ENCODE measurements at places on chromosomes 5 and 9.

- no peak for DNase-seq
Observed at GRCh38 chr5:90962481-90962880, 403.9 kb downstream of the ADGRV1 start.

DNA sequence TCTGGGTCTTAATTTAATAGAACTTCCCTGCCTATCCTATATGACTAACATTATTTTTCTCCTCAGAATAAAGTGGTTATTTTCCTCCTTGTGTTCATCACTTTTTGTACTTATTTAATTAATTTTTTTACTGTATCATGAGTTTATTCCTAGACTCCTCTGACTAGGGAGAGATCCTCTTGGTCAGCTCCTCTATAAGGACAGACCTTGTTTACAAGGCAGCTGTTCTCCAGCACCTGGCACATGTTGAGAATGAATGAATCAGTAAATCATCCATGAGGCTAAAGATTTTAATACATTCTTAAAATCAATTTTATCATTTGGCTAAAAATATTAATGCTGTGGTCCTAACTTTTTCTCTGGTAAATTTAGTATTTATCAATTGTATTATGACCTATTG, 139.8 kb downstream of the NUDT12 start:
- no peak for DNase-seq

GRCh38 chr5:78753093-78753531, 104.5 kb upstream of the LHFPL2 start:
- no peak for DNase-seq

- no peak for DNase-seq
Observed at GRCh38 chr5:141345327-141345726, 1.7 kb downstream of the PCDHGA3 start.

GRCh38 chr5:96602776-96603175, 59.4 kb upstream of the CAST start:
- no peak for DNase-seq

DNA sequence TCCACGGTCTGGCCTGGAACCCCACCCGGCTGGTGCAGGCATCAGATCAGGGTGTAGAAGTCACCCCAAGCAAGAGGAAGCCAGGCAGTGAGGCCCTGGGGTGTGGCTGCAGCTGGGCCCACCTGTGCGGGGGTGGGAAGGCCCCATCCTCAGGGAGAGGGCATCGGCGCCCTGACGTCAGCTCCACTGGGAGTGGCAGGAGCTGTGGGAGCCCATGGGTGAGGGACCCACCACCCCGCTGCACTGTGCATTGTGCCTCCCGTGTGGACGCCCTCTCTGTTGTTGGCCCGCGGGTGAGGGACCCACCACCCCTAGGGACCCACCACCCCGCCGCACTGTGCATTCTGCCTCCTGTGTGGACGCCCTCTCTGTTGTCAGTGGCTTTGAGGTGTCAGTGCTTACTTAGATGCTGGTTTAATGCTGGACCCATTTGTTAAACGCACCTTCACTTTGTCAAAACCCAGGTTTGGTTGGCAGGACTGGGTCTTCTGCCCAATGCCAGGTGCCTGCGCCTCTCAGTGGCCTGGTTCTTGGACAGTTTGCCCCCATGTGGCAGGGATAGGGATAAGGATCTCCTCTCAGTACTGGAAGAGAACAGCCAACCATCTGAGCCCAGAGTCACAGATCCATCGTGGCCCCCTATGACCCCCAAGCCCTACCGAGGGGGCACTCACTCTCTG, 6.9 kb upstream of the EXOC3 start:
- no peak for DNase-seq

DNA sequence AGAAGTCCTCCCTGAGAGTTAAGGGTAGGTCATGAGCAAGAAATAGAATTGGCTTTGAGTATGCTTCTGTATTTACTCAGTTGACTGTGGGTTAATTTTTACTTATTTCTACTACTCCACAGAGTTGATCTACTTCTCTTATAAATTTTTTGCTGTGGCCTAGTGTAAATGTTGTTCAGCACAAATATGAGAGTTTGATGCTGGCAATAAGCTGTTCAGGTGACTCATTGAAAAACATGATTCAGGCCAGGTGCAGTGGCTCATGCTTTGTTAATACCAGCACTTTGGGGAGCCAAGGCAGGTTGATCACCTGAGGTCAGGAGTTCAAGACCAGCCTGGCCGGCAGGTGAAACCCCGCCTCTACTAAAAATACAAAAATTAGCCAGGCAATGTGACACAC, 4.5 kb upstream of the CDK7 start:
- DNase-seq, result no peak

DNA sequence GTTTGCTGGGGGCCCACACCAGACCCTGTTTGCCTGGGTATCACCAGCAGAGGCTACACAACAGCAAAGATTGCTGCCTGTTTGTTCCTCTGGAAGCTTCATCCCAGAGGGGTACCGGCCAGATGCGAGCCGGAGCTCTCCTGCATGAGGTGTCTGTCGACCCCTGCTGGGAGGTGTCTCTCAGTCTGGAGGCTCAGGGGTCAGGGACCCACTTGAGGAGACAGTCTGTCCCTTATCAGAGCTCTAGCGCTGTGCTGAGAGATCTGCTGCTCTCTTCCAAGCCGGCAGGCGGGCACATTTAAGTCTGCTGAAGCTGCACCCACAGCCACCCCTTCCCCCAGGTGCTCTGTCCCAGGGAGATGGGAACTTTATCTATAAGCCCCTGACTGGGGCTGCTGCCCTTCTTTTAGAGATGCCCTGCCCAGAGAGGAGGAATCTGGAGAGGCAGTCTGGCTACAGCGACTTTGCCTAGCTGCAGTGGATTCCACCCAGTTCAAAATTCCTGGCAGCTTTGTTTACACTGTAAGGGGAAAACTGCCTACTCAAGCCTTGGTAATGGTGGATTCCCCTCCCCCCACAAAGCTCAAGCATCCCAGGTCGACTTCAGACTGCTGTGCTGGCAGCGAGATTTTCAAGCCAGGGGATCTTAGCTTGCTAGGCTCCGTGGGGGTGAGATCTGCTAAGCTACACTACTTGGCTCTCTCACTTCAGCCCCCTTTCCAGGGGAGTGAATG, 206.0 kb upstream of the TLX3 start:
- DNase-seq, result no peak

- DNase-seq, result no peak
Observed at GRCh38 chr5:160675988-160676387, 176.0 kb downstream of the ATP10B start.

DNA sequence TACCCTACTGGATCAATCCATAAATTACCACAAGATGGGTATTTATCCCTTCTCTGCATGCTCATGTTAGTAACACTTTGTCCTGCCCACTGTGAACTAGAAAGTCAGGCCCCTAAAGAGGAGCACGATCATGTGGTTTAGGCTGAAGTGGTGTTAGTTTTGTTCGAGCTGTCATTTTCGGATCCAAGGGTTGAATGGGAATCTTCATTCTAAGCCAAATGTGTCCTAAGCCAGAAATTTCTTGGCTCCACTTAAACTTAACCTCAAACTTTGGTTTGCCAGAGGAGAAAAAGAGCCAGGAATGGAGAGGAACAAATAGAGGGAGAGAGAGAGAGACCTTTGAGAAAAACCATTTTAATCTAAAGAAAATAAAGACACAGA, 837.7 kb upstream of the ZNF608 start:
- no peak for DNase-seq

DNA sequence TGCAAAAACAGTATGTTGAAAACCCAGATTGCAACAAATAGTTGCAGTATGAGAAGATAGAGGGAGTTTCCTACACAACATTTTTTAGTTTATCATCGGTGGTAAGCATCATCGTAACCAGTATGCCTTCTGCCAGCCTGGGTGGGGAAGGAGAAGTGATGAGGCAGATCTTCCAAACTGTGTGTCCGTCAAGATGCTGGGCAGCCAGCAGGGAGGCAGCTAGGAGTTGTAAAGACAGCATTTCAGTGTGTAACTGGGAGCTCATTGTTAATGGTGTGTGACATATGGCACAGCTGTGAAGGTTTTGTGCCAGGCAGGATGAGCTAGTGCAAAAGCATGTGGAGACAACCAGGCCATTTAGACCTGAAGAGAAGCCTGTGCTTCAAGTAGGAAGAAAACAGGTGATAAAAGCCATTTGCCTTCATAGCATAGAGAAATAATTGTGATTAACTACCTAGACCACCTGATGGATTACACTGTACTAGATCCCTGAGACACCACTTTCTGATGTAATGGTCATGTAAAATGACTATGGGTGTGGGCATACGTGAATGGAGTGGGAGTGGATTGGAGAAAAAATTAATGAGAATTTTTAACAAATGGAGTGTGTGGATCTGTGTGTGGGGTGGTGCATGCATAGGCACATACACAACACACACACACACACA, 347.0 kb upstream of the ADAMTSL1 start:
- no peak for DNase-seq

DNA sequence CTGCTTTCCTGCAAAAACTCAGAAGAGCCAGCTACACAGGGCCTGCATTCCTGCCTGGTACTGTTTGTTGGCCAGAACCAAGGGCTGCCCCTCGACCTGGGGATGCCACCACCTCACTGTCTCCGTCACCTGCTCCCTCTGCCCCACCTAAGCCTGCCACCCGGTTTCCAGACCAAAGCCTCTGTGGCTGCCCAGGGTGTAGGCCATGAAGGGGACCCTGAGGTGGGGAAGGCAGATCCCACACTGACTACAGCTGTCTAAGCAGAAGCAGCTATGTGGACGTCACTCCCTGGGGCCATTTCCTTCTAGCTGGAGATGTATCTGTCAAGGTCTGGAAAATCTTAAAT, 35.8 kb downstream of the RASGEF1C start:
- no peak for DNase-seq

DNA sequence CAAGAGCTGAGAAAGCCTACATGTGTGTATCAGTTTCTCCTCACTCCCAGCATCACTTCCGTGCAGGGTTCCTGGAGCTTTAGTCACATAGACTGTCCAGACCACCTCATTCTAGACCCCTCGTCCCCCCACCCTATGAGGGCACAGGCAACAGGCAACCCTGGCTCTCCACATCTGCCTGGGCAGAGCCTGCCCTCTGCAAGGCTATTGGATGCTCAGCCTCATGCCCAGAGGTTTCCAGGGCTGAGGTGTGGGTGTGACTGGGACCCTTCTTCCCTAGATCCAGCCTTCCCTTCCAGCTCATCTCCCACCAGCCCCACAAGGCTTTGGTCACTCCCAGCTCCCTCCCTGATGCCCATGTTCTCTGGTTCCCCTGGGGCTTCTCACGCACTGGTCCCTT, 161.4 kb downstream of the PAX5 start:
- DNase-seq, result no peak

DNA sequence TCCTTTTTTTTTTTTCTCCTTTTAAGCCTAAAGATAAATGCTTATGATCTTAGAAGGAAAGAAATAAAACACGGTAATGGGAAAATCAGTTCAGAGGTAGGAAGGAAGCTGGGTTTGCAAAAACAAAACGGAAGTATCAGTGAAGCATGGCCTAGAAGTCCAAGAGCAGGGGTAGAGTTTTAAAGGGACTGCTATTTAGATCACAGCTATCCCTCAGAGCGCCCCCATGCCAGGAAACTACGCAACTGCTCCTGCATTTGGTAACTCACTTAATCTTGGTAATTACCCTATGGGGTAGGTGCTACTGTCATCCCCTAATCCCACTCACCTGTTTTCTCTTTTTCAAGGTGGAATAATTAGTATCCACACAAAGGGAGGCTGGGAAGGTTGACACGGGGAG, 16.0 kb downstream of the TLE1 start:
- no peak for DNase-seq

DNA sequence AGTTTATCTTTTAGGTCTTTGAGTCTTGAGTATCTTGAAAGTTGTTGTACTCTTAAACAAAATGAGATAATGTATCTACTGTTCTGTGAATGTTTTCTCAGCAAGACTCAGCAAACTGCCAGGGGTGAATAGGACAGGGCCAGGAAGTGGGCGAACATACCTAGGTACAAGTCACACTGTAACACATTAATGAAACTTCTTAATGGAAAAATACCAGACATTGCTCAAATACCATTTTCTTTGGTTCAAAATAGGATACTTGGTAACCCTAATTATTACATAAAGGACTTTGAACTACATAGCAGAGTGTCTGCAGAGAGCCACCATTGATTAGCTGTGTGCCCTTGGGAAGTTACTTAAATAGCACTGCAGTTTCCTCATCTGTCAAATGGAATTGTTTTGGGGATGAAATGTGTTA, 197.5 kb downstream of the ARHGEF28 start:
- no peak for DNase-seq

GRCh38 chr5:57843059-57843367, 360.4 kb upstream of the ACTBL2 start:
- DNase-seq, result no peak

- no peak for DNase-seq
Observed at GRCh38 chr5:999724-1000123, 8.9 kb upstream of the NKD2 start.

DNA sequence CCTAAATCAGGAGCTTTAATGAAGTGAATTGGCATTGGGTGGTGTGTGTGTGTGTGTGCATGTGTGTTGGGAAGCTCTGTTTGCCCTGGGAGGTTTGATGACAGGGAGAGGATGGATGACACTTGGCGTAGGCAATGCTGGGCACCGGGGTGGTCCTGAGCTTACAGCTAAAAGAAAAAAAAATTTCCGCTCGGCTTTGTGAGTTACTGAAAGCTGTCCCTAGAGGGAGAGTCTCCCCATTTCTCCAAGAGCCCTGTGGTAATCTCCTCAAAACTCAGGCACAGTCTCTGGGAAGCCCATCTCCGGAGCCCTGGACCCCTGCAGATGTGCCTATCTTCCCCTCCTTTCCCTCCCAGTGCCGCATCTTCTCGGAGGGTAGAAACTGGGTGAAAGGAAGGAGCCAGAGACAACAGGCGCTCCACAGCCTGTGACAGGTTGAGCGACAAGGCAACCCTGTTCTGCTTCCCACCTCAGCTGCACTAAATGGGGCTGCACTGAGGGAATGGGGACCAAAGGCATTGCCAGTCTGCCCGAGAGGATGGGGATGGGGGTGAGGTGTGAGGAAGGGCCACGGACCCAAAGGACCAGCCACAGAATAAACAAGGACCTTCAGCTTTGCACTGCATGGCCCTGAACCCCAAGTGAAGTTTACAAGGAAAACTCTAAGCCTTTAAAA, 35.8 kb upstream of the TIFAB start:
- DNase-seq, result no peak

DNA sequence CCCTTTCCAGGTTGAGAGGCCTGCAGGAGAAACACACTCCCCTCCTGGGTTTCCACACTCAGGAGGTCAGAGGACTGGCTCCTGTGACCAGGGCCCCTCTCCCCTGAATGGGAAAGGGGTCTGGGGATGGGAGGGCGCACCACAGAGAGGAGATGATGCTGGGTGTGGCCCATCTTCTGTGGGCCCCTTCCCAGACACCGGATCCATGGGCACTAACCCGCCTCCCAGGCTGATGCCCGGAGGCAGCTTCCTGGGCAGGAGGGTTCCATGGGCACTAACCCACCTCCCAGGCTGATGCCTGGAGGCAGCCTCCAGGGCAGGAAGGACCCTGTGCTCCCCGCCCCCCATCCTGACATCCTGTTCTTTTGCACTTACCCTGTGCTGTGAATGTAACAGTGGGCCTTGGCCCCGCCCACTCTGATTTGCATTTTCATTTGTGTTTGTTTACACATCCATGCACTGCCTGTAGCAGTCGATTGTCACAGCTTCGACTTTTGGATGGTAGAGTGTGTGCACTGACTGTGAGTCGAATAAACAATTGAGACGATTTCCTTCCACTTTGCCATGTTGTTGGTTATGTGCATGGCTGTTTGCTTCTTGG, 9.3 kb upstream of the DOLPP1 start:
- DNase-seq, result no peak

- no peak for DNase-seq
Observed at GRCh38 chr9:123291736-123292135, 23.4 kb upstream of the STRBP start.
